ENCODE measurements at places on chromosomes 7 and 10. TPM values are rescaled to one million over a fixed set of nuclear protein-coding genes. Genes with fewer than 3 reads are reported as not detected.

DNA sequence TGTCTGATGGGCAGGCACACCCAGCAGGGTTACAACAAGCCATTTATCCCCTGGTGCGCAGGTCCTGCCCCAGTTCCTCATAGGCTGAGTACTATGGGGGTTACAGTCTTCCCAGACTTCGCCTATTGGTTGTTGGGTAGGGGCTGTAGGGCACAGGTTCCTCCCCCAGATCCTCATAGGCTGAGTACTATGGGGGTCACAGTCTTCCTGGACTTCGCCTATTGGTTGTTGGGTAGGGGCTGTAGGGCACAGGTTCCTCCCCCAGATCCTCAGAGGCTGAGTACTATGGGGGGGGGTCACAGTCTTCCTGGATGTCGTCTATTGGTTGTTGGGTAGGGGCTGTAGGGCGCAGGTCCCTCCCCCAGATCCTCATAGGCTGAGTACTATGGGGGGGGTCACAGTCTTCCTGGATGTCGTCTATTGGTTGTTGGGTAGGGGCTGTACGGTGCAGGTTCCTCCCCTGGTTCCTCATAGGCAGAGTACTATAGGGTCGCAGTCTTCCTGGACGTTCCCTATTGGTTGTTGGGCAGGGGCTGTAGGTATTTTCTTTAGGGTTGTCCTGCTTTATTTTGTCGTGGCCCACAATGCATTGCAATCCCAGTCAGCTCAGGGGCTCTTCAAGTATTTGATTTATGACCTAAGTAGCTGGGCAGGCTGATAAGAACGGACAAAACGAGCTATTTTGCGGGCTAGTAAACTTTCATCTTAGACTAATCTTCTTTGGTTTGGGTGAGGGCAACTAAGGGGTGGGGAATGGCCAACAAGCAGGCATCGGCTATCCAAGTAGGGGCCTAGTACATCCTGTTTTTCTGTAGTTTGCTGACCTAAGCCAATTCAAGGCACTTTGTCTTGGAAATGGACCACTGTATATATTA is 3.4 kb downstream of the LRRC27 start:
- H3K4me3 ChIP-seq, result no peak overlapping the region
- no peaks in the 10 kb centered on the region for H3K27me3 ChIP-seq

GRCh38 chr10:33279276-33279675 is 55.2 kb downstream of the NRP1 start:
- peak overlapping the region; percentile 29 for H3K27ac ChIP-seq
- DNase-seq, result no peak
- no peak overlapping the region for H3K4me3 ChIP-seq
- H3K4me1 ChIP-seq, result peaks cover 29% of the 10 kb centered on the region
- no peaks in the 10 kb centered on the region for H3K36me3 ChIP-seq
- no peaks in the 10 kb centered on the region for H3K27me3 ChIP-seq

DNA sequence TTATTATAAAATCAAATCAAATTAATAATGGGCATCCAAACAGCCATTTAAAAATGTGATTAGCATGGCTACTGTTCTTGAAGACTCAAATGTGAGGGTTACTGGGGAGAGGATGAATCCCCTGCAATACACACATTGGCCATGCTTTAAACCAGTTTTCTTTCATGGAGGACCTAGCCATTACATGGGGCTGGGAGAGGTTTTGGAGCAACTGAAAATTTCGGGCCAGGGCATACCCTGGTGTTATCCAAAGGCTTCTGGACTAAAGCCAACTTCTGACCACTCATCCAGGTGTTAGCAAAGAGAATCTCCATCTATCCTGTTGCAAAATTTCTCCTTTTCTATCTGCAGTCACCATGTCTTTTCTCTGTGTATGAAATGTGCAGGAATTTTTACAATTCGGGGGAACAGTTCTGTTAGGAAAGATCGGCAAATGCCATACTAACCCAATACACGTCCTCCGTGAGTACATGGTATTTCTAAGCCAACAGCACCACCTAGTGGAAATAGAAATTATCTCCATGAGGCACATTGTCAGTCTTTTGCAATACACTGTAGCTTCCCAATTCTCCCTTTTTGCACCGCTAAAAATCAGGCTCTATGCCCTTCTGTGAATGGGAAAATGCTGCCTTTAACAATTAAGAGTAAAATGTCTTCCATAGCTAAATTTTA is 47.0 kb upstream of the ZNF107 start:
- no peak for DNase-seq
- no peaks in the 10 kb centered on the region for H3K27me3 ChIP-seq
- H3K27ac ChIP-seq, result no peak overlapping the region
- no peak overlapping the region for H3K4me3 ChIP-seq
- no peaks in the 10 kb centered on the region for H3K36me3 ChIP-seq

- no peaks in the 10 kb centered on the region for H3K4me1 ChIP-seq
- H3K36me3 ChIP-seq, result no peaks in the 10 kb centered on the region
- no peak for DNase-seq
- peaks cover 21% of the 10 kb centered on the region for H3K27me3 ChIP-seq
Observed at GRCh38 chr10:49678827-49679479, 498 bp upstream of the C10orf53 start.

DNA sequence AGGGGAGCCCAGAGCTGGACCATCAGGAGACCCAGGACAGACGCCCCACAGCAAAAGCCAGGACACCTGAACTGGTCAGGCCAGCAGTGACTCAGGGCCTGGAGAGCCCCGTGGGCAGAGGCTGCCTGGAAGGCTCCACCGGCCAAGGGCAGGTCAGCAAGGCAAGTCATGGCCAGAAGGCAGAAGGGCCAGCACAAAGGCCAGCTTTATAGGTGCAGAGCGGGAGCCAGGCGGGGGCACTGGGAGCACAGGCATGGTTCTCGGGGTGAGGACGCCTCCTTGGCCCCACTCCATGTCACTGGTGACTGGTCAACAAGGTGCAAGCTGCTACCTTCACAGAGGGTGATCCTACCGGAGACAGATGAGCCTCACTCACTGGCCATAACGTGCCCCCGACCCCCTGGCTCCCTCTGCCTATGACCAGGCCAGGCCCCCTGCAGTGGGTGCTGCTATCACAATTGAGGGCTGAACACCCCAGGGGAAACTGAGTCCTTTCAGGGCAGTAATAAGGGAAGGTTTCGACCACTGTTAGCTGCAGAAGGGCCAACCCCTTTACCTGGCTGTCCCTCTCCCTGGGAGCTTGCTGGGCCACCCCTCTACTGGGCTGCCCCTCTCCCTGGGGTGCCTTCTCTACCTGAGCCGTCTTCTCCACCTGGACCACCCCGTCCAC is 317.4 kb downstream of the PTPRN2 start:
- no peaks in the 10 kb centered on the region for H3K27me3 ChIP-seq
- no peak overlapping the region for H3K27ac ChIP-seq
- no peaks in the 10 kb centered on the region for H3K36me3 ChIP-seq
- no peak for DNase-seq
- H3K4me1 ChIP-seq, result no peaks in the 10 kb centered on the region

DNA sequence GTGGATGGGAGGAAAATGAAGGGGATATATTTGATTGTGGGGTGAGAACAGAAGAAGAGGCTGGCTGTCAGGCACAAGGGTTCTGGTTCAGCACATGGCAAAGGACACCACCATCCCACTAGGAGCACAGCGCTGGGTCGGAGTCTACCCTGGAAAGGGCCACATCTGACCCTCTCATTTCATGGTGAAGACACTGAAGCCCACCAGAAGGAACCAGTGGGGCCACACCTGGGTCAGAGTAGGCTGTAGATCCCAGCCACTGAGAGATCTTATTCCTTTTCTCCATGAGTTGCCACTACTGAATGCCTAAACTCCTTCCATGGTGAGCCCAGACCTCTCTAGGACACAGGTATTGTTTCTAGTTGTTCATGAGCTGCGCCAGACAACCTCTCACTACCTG is 25.8 kb downstream of the SFTPD start:
- H3K4me1 ChIP-seq, result peaks cover 3% of the 10 kb centered on the region
- DNase-seq, result no peak
- H3K27me3 ChIP-seq, result no peaks in the 10 kb centered on the region
- no peak overlapping the region for H3K27ac ChIP-seq

DNA sequence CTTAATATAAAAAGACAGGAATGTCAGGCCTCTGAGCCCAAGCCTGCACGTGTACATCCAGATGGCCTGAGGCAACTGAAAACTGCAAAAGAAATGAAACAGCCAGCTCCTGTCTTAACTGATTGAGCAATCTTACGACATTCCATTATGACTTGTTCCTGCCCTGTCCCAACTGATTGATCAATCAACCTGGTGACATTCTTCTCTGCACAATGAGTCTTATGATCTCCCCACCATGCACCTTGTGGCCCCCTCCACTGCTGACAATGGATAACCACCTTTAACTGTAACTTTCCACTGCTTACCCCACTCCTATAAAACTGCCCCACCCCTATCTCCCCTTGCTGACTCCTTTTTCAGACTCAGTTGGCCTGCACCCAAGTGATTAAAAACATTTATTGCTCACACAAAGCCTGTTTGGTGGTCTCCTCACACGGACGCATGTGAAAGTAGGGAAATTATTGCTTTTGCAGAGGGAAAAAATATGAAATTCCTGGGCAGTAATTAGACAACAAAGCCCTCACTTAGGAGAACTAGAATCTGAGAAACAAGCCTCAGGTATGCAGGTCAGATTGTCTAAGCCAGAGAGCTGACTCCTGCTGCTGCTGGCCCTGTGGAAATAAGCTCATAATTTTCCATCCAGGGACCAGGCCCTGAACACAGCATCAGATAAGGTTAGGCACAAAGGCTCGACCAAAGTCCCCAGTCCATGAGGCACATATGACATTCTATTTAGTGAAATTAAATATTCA is 5.3 kb downstream of the CYP3A7 start:
- H3K4me1 ChIP-seq, result no peaks in the 10 kb centered on the region
- H3K27ac ChIP-seq, result no peak overlapping the region
- no peaks in the 10 kb centered on the region for H3K27me3 ChIP-seq
- H3K36me3 ChIP-seq, result no peaks in the 10 kb centered on the region
- no peak for DNase-seq

- H3K4me3 ChIP-seq, result no peak overlapping the region
- H3K36me3 ChIP-seq, result no peaks in the 10 kb centered on the region
- H3K27me3 ChIP-seq, result no peaks in the 10 kb centered on the region
- peaks cover under 1% of the 10 kb centered on the region for H3K4me1 ChIP-seq
- no peak overlapping the region for H3K27ac ChIP-seq
Observed at GRCh38 chr10:112302335-112302734, 19.1 kb downstream of the TECTB start.

GRCh38 chr10:7263616-7264015 is 147.2 kb downstream of the SFMBT2 start:
- no peak for DNase-seq
- no peaks in the 10 kb centered on the region for H3K36me3 ChIP-seq
- no peaks in the 10 kb centered on the region for H3K27me3 ChIP-seq

- H3K27ac ChIP-seq, result no peak overlapping the region
Observed at GRCh38 chr7:50456371-50457123, 6.4 kb upstream of the FIGNL1 start.

DNA sequence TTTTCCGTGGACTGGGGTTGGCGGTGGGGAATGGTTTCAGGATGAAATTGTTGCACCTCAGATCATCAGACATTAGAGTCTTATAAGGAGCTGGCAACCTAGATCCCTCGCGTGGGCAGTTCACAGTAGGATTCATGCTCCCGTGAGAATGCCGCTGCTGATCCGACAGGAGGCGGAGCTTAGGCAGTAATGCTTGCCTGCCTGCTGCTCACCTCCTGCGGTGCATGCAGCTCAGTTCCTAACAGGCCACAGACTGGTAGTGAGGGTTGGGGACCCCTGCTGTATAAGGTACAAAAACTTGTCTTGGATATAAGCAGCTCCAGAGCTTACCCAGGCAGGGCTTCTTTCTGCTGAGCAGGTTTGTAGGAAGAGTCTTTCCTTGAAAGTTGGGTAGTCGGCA is 53.9 kb downstream of the SHH start:
- H3K4me1 ChIP-seq, result peaks cover 47% of the 10 kb centered on the region
- H3K27ac ChIP-seq, result no peak overlapping the region
- H3K27me3 ChIP-seq, result no peaks in the 10 kb centered on the region
- H3K4me3 ChIP-seq, result no peak overlapping the region
- DNase-seq, result no peak

DNA sequence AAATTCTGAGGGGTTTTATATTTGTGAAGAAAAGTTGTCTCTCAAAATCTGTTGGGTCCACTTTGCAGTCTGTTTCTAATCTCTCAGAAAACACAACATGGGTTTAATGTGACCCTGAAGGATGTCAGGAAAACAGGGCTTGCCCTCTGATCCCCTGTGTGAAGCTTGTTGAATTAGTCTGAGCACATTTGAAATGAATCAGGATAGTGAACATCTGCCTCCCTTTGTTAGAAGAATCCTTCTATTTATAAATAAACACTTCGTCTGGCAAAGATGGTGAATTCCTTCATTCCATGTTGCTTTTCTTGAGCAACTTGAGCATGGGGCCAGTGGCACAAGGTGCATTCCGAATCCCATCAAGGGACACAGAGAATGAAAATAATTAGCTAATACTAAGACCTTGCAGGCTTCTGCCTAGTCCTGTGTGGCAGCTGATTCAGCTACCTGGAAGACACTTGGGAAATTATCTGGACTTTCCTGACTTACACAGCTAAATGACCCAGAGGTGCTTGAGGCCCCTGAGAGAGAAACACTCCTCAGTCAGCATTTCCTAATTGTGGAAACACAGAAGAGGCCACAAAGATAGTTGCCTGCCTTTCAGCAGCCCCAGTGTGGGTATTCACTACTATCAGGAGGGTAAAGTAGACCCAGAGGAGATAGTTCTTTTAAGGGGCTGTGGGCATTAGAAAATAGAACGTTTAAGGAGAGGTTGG is 305.5 kb downstream of the C7orf25 start:
- H3K4me1 ChIP-seq, result no peaks in the 10 kb centered on the region
- H3K27me3 ChIP-seq, result no peaks in the 10 kb centered on the region
- no peak overlapping the region for H3K27ac ChIP-seq
- H3K36me3 ChIP-seq, result no peaks in the 10 kb centered on the region

- no peak overlapping the region for H3K4me3 ChIP-seq
- H3K27ac ChIP-seq, result no peak overlapping the region
- H3K36me3 ChIP-seq, result no peaks in the 10 kb centered on the region
- DNase-seq, result no peak
Observed at GRCh38 chr7:139016931-139017511, 18.8 kb downstream of the ZC3HAV1L start.

GRCh38 chr7:136064081-136064480 is 86.9 kb upstream of the MTPN start:
- H3K27ac ChIP-seq, result no peak overlapping the region
- H3K27me3 ChIP-seq, result no peaks in the 10 kb centered on the region
- H3K36me3 ChIP-seq, result no peaks in the 10 kb centered on the region
- no peaks in the 10 kb centered on the region for H3K4me1 ChIP-seq

GRCh38 chr10:109977382-109977806 is 30.4 kb upstream of the ADD3 start:
- no peaks in the 10 kb centered on the region for H3K4me1 ChIP-seq
- DNase-seq, result no peak
- H3K27ac ChIP-seq, result no peak overlapping the region
- no peaks in the 10 kb centered on the region for H3K36me3 ChIP-seq
- H3K4me3 ChIP-seq, result no peak overlapping the region

The ECHDC3 gene
- total RNA-seq, result 501 TPM

The COL26A1 gene
- not detected for total RNA-seq

The HECW1 gene
- 3.9 TPM for total RNA-seq

The NDUFA5 gene
- 140 TPM for total RNA-seq

The MYOZ1 gene
- 1,047 TPM for total RNA-seq

The SEMA3D gene
- not detected for total RNA-seq
